ENCODE measurements at places on chromosomes 1 and 21. TPM values are rescaled to one million over a fixed set of nuclear protein-coding genes. Genes with fewer than 3 reads are reported as not detected.

- no peak for DNase-seq
Measured at GRCh38 chr1:56995414-56996100, 29.7 kb upstream of the C8B start.

- DNase-seq = no peak
Measured at GRCh38 chr1:42340901-42341300, 5.9 kb upstream of the FOXJ3 start.

- DNase-seq = no peak
Measured at GRCh38 chr1:46342084-46342656, 1.6 kb downstream of the NSUN4 start.

GRCh38 chr1:39328586-39329121 lies 124.2 kb downstream of the MACF1 start:
- DNase-seq = no peak

GRCh38 chr1:110787328-110788071 lies 85.4 kb upstream of the CD53 start:
- DNase-seq = no peak

DNA sequence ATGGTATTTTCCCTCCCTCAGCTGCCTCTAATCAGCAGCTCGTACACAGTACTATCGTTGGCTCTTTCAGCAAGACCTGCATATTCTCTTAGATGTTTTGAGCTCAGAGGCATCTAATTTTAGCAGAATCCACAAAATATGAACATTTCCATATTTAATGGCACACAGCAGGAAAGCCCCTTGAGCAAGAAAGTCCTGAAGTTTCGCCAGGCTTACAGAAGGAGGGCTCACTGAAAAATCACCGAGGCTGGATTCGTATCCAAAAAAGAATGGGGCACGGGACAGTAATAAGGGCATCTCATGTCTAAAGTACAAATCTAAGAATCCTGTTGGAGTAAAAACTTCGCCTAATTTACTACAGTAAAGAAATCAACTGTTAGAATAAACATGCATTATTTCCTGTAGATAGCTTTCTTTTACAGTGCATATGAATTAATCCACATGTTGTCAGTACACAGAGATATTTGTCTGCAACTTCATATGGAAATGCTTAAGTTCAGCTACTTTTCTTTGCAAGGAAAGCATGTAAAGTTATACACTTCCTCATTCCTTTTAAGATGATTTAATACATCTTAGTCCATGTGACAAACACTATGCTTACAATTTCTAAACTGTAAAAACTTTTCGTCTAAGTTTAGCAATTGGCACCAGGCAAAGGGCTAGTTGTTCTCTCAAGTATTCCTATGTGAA lies 1205.3 kb upstream of the ADGRL4 start:
- no peak for DNase-seq

- no peak for DNase-seq
Measured at GRCh38 chr1:162562470-162562828, 927 bp downstream of the UAP1 start.

The NEK7 gene
- 318 TPM for total RNA-seq
